Effector memory CD4-positive, alpha-beta T cell (primary cell): ENCODE measurements at places on chromosomes 2 and 18.

DNA sequence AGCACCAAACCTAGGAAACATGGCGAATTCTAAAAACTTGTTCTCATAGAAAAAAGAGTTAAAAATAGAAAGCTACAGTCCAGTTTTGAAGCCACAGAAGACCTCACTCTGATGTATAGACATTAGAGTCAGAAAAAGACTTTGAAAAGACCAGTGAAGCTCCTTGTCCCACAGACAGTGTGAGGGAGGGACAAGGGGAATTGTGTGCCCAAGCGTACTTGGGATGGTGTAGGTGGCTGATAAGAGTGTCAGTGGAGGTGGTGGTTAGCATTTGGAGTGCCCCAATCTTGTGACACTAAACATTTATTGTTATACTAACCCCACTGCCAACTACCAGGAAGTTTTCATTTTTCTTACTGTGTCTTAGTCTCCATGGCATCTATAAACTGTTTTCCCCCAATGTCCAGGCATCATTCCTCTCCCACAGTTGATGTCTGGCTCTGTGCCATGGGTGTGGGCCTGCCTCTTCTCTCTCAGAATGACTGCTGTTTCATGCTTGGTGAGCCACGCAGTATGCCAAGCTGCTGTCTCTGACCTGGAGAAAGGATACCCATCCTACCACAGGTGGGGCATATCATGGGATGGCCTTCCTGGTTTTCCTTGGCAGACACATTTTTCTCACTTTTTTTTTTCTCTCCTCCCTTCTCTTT lies 161.4 kb downstream of the RPIA start:
- DNase-seq, result no peak
- no peaks in the 10 kb centered on the region for H3K27me3 ChIP-seq
- no peak overlapping the region for H3K27ac ChIP-seq
- no peak overlapping the region for H3K4me3 ChIP-seq

GRCh38 chr18:8724452-8724851 lies 19.1 kb downstream of the MTCL1 start:
- no peak for DNase-seq
- no peak overlapping the region for H3K4me3 ChIP-seq
- H3K4me1 ChIP-seq, result no peaks in the 10 kb centered on the region
- no peaks in the 10 kb centered on the region for H3K27me3 ChIP-seq
- H3K27ac ChIP-seq, result no peak overlapping the region
- H3K36me3 ChIP-seq, result no peaks in the 10 kb centered on the region

- no peak for DNase-seq
- no peaks in the 10 kb centered on the region for H3K27me3 ChIP-seq
- H3K4me1 ChIP-seq, result no peaks in the 10 kb centered on the region
- H3K27ac ChIP-seq, result no peak overlapping the region
- no peak overlapping the region for H3K4me3 ChIP-seq
Observed at GRCh38 chr18:34740101-34740500, 30.0 kb downstream of the DTNA start.

DNA sequence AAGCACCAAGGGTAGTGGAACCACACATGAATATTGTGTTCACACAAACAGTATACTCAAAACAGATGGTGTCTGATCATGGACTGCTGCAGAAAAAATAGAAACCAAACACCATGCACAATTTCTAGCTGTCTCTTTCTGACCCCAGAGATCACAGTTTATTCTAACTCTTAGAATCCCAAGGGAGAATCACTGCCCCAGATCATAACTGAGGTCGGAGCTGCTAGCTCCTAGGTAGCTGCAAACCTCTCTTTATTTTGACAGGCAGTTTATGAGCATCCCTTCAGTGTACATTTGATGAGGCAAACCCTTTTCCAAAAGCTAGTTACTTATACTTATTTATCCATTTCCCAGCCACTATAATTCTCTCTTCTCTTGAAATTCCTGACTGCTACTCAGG lies 439.1 kb upstream of the HNMT start:
- H3K4me3 ChIP-seq, result no peak overlapping the region
- H3K27me3 ChIP-seq, result no peaks in the 10 kb centered on the region

GRCh38 chr2:39504790-39505335 lies 67.8 kb upstream of the MAP4K3 start:
- H3K4me3 ChIP-seq, result no peak overlapping the region
- no peak for DNase-seq
- no peak overlapping the region for H3K27ac ChIP-seq
- no peaks in the 10 kb centered on the region for H3K36me3 ChIP-seq
- H3K27me3 ChIP-seq, result no peaks in the 10 kb centered on the region

- H3K36me3 ChIP-seq, result peaks cover 39% of the 10 kb centered on the region
- H3K4me1 ChIP-seq, result no peaks in the 10 kb centered on the region
- no peak overlapping the region for H3K4me3 ChIP-seq
Observed at GRCh38 chr2:165895974-165896373, 57.6 kb downstream of the TTC21B start.

DNA sequence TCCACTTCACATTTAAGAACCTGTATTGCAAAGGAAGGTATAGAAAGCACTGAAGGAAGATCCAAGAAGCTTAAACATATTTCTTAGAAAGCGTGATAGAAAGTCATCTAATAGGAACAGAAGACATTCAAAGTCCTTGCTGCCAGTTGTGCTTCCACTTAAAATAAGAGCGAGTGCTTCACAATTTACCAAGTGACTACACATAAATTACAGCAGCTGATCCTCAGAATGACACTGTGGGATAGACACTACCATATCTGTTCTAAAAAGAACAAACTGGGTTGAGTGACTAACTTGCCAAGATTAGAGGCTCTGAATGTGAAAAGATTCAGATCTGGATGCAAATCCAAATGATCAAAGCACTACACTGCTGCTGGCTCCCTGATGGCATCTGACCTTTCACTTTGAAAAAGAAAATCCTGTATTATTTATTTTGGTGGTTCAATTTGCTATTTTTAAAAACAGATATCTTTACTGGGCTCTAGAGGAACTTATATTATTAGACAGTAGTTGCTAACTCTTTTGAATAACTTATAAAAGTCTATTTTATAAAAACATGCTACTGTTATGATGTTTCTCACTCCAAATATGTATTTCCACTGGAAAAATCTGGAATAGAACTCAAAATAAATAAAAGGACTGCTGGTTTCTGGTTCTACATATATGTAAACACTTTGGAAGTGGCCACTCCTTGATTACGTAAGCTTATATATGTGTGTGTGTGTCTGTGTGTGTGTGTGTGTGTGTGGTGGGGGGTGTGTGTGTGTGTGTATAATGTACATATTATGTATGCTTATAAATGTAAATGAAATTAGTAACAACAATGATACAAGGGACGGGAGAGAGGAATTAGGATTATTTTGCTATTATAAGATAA lies 57.4 kb downstream of the KIDINS220 start:
- H3K4me3 ChIP-seq, result no peak overlapping the region
- no peaks in the 10 kb centered on the region for H3K4me1 ChIP-seq
- peaks cover 46% of the 10 kb centered on the region for H3K36me3 ChIP-seq
- no peak overlapping the region for H3K27ac ChIP-seq
- DNase-seq, result no peak
- H3K27me3 ChIP-seq, result no peaks in the 10 kb centered on the region

GRCh38 chr18:11310476-11311086 lies 161.2 kb upstream of the PIEZO2 start:
- H3K27me3 ChIP-seq, result no peaks in the 10 kb centered on the region
- H3K36me3 ChIP-seq, result no peaks in the 10 kb centered on the region
- no peak overlapping the region for H3K27ac ChIP-seq
- DNase-seq, result no peak
- H3K4me1 ChIP-seq, result no peaks in the 10 kb centered on the region

- H3K27me3 ChIP-seq, result no peaks in the 10 kb centered on the region
- H3K4me1 ChIP-seq, result no peaks in the 10 kb centered on the region
- DNase-seq, result no peak
- H3K4me3 ChIP-seq, result no peak overlapping the region
Observed at GRCh38 chr18:58580078-58580477, 48.8 kb downstream of the ALPK2 start.

- no peaks in the 10 kb centered on the region for H3K4me1 ChIP-seq
- no peak overlapping the region for H3K27ac ChIP-seq
Observed at GRCh38 chr2:72993147-72993932, 76.0 kb downstream of the EMX1 start.

DNA sequence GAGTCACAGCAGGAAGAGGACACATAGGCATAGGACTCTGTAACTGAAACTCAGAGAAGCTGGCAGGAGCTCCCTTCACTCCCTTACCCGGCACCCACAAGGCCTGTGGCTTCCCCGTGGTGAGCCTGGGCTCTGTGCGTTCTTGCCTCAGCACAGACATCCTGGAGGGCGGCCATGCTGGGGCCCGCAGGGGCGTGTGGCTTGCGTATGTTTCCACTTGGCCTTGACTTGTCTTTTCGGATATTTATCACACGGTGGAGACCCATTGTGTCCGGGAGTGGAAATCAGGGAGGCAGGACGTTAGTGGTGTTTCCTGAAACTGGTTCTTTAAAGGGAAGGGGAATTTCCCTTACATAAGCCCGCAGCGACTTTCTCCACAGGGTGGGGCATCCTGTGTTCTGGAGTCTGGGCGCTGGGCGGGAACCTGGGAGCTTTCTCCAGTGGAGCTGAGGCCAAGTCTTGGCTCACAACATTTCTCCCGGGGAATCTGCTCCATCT lies 49.9 kb upstream of the EML6 start:
- H3K36me3 ChIP-seq, result peaks cover 10% of the 10 kb centered on the region
- H3K4me1 ChIP-seq, result no peaks in the 10 kb centered on the region
- H3K27ac ChIP-seq, result no peak overlapping the region
- no peak for DNase-seq
- H3K27me3 ChIP-seq, result no peaks in the 10 kb centered on the region
- no peak overlapping the region for H3K4me3 ChIP-seq

DNA sequence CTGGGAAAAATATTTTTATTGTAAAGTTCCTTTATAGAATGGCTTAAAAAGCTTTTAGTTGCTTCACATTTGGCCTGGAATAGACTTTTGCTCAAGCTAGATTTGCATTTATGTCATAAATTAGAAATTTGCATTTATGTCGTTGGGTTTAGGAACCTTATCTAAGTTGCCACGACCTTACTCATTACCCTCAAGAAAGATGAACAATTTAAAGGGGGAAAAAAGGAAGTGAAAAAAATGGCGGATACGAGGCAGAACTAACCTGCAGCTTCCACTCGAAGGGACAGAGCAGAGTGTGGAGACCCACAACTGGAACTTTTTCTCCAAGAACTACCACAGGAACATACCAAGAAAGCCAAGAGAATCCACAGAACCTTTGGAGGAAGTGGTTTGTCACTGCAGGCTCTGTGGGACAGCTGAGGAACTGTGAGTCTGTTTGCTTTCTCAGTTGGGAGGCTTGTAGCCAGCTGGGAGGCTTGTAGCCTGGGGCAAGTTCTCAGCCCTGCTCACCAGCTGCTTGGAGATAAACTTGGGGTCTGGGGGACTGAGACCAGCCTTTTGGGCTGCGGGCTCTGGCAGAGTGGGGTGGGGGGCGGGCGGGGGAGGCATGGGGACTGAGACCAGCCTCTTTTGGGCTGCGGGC lies 349.9 kb upstream of the MEIS1 start:
- no peaks in the 10 kb centered on the region for H3K27me3 ChIP-seq
- no peak for DNase-seq
- no peak overlapping the region for H3K4me3 ChIP-seq

DNA sequence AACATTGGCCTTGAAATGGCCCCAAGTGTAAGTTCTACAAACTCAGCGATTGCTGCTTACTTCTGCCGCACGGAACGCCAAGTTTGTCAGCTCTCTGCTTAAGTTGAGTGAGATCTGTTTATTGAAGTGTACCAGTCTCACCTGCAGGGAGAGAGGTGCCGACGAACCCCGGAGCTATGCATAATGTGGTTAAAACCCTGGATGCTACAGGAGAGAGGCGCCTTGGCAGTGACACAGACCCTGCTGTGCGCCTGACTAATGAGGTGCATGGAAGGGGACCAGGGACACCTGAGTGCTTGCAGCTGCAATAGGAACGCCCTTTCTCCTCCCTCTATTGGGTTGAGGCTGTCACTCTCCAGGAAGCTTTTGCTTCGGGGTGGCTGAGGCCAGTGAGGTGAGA lies 979 bp downstream of the SLC9A2 start:
- no peaks in the 10 kb centered on the region for H3K36me3 ChIP-seq
- no peaks in the 10 kb centered on the region for H3K27me3 ChIP-seq
- no peak overlapping the region for H3K27ac ChIP-seq
- peaks cover 4% of the 10 kb centered on the region for H3K4me1 ChIP-seq

DNA sequence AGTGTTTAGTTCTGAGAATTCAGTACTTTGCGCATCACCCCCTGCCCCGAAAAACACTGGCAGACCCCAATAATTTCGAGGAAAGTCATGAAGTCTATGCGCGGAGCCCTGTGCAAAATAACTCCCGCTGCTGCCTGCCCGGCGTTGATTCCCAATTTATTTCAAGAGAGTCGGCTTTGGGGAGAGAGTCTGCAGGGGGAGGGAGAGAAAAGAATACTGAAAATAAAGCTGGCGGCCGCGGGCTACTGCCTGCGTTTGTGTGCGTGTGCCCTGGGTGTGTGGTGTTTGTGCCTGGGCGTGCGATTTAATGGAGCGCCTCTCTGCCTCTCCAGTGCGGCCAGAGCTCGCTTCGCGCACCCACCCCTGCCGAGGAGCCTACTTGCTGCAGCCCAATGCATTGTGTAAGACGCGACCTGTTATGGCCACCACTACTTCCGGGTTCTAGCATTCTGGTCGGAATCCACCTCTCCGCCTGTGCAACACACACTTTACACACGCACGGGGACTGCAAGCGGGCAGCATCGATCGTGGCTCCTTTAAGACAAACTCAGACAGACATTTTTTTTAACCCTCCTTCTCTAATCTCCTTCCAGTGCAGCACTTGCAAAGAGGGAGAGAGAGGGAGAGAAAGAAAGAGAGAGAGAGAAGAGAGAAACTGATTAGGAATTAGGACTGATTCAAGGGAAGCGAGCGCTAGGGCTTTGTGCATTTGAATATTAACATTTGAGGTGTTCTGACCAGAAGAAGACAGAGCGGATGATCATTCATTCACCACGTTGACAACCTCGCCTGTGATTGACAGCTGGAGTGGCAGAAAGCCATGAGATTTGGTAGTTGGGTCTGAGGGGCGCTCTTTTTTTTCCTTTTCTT lies at the start of gene MEIS1:
TSS of gene MEIS1 (plus strand) at position 447 of the 870 bp plus-strand sequence. CDS start 732 bp downstream, outside the sequence.
- no peak within 1 kb of the TSS for H3K27ac ChIP-seq
- H3K4me1 ChIP-seq, result peaks cover 20% of the 10 kb centered on the region
- no peak for DNase-seq
- H3K36me3 ChIP-seq, result no peaks in the 10 kb centered on the region

DNA sequence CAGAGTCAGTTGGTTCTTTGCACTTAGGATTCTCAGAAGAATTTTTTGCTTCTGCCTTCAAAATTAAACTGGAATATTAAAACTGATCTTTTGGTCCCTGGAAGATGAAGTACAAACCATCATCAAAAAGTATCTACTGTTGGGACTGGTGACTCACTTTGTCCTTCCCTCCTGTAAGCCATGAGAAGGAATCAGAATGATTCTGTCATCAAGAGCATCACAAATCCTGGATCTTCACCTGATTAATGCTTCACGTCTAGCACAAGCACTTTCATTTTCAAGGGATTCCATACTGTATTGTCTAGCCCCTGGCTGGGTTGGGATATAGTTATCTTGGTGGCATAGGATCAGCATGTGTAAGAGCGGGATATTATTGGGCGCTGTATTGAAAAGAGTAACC lies 69.3 kb upstream of the CYP1B1 start:
- no peaks in the 10 kb centered on the region for H3K27me3 ChIP-seq
- no peak for DNase-seq
- no peaks in the 10 kb centered on the region for H3K36me3 ChIP-seq
- no peak overlapping the region for H3K4me3 ChIP-seq
